SW 1271 (cell line): ENCODE measurements at places on chromosomes 2 and 18.

- DNase-seq, result peak; percentile 13
Measured at GRCh38 chr2:62999905-63000304, 50.7 kb upstream of the OTX1 start.

- DNase-seq, result no peak
Measured at GRCh38 chr2:206657087-206657486, 14.8 kb downstream of the FAM237A start.

DNA sequence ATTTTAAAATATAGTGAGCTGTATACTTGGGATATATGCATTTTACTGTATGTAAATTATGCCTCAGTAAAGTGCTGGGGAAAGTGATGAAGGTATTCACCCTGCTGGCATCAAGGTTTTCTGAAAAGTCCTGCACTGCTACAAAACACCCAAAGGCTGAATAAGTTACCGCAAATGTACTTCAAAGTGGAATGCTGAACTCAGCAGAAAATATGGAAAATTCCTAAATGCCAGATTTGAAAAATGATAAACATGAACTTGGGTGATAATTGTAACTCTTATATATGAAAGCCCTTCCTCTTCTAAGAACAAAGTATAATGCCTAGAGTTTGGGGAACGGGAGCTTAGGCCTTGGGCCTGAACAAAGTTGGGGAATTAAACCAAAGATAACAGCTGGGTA lies 133.0 kb downstream of the GALNT1 start:
- DNase-seq, result no peak

DNA sequence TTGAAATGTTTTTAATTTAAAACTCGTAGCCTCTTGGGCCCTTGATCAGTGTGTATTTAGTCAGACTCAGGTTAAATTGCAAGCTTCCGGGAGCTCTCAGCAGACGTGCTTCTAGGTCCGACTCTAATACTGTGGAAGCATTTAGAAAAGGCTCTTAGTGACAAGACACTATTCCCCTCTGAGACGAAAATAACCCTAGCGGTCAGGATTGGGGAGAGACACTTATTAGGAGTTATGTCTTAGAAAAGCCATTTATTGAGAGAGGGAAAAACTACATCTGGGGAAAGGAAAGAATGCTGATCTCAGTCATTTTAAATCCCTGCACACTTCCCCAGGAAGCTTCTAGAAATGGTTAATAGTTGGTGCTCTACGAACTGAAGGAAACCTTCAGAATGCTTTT lies 110.5 kb upstream of the NCK2 start:
- DNase-seq, result no peak

DNA sequence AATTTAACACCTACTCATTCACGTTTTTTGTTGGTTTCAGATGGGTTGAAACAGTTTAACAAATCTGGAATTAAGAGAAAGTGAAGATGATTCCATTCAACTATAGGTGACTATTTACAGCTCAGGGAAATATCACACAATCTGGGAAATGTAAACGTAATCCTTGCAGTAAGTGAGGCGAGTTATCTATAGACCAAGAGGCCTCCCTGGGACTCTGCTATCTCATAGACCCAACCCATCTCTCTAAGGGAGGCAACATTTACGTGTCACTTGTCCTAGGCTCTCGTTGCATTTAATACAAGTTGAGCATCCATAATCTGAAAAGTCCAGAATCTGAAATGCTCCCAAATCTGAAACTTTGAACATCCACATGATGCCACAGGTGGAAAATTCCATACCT lies 2.0 kb upstream of the MOB4 start:
- DNase-seq, result no peak
